Stimulated activated CD4-positive, alpha-beta T cell treated with anti-CD3 and anti-CD28 coated beads, Interleukin-1b, Interleukin-23, amount 100 ng/mL, for 1 hour (primary cell): ENCODE measurements at places on chromosomes 6 and 20.

DNA sequence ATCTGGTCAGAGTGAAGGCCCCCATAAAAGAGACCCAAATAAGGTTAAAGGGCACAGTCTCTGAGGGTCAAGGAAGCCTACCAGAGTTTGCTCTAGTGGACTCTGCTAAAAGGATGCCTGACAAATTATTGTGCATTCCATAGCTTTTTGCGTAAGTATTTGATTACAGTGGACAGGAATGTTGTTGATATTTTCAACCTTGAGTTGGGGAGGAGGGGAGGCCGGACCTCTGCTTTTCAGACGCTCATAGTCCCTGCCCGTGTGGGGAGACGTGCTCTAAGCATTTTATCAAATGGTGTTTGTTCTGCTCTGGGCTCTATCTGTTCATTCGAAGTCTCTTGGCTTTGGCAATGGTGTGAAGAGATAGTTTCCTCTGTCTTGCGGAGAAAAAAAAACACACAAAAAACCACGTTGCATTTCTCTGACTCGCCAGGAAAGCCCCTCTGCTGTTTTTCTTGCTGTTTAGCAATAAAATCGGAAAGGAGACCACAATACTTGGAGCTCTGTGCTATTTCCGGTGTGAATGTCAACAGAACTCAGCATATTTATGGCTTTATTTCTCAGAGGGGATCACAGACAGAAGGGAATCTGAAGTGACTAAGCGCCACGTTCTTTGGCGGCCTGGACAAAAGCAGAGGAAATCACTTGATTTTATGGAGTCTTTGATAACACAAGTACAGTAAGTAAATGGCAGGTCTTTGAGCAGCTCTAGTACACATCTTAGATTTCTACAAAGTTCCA, 159.8 kb downstream of the ZFP64 start:
- DNase-seq = no peak

DNA sequence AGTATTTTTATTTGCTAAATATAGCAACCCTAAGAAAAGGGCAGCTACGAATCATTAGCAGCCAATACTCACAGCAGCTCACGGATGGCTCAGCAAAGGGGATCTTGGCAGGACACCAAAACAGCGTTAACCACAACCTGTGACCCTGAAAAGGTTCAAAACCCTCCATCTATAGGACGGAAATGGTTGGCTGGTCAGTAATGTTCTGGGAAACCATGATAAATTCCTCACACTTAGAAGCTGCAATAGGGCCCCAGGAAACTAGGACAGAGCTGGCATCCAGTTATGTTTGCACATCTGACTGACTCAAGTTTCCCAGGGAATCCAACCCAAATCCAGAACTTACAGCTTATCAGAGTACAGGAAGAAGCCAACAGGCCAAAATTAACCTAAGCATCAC, 30.9 kb upstream of the PTPRT start:
- DNase-seq = no peak

DNA sequence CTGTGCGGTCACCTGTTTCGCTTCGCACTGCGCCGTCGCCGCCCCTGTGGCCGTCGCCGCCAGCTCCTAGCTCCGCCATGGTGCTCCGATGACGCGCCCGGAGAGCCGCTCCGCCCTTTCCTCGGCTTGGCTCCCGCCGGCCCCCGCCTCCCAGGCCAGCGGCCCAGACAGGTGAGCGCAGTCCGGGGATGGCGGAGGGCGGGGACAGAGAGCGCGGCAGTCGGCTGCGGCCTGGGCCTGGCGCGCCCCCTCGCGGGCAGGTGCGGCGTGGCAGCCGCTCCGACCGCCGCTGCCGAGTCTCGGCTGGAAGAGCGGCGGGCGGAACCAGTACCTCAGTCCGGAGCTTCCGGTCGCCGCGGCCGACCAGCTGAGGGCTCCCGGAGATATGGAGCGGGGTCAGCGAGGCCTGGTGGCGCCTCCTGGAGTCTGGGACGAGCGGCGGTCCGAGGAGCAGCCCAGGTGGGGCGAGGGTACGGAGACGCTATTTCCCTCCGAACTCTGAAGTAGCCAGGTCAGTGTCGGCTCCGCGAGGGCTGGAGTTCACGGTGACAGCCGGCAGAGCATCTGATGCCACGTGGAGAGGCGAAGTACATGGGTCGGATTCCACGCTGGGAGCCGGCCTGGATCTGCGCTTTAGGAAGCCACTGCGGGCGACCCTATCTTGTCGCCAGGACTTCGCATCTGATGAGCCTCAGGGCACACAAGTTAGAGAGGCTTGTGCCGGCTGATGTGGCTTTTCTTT, at the start of gene MAP7:
Gene MAP7 (minus strand): TSS at position 93 of the 742 bp plus-strand sequence. CDS start 14 bp downstream, at position 79.
- peak; percentile 17 for DNase-seq

- DNase-seq = no peak
Observed at GRCh38 chr6:63732336-63732735, 96.7 kb downstream of the PHF3 start.

- no peak for DNase-seq
Observed at GRCh38 chr6:17662585-17662984, 44.1 kb downstream of the NUP153 start.

- no peak for DNase-seq
Observed at GRCh38 chr6:150420926-150421325, 52.1 kb downstream of the IYD start.
